ENCODE measurements at places on chromosomes 7 and 10. TPM values are rescaled to one million over a fixed set of nuclear protein-coding genes. Genes with fewer than 3 reads are reported as not detected.

Gene NME8
- not detected for total RNA-seq

Gene ACSL5
- 22.5 TPM for total RNA-seq

Gene PIK3CG
- total RNA-seq, result 14.8 TPM

Gene PLXDC2
- 0.92 TPM for total RNA-seq

Gene EPDR1
- total RNA-seq, result 21.3 TPM

Gene TBX20
- total RNA-seq, result not detected

Gene WNT8B
- total RNA-seq, result not detected

Gene CYP26C1
- 1.1 TPM for total RNA-seq

Gene MCM7
- 55.0 TPM for total RNA-seq

Gene JAKMIP3
- total RNA-seq, result 0.05 TPM

Gene SMURF1
- 17.3 TPM for total RNA-seq

Gene HSPA12A
- 3.0 TPM for total RNA-seq

Gene CYP2E1
- total RNA-seq, result not detected

Gene AS3MT
- total RNA-seq, result 0.58 TPM

Gene CH25H
- total RNA-seq, result not detected

Gene SRI
- total RNA-seq, result 139 TPM
